Kidney (tissue), 22 donors: ENCODE measurements at places on chromosomes 7 and 10. TPM values are rescaled to one million over a fixed set of nuclear protein-coding genes. Genes with fewer than 3 reads are reported as not detected.

The CCDC71L gene
- 9.4 TPM for polyA plus RNA-seq

The UPK3B gene
- polyA plus RNA-seq, result 0.15 TPM

The TFEC gene
- polyA plus RNA-seq, result 10.0 TPM

The PALD1 gene
- 3.0 TPM for polyA plus RNA-seq

The MEST gene
- polyA plus RNA-seq, result 23.6 TPM

The C10orf67 gene
- 1.1 TPM for polyA plus RNA-seq

The FGL2 gene
- 27.5 TPM for polyA plus RNA-seq

The SEMA3E gene
- polyA plus RNA-seq, result 0.15 TPM

The VSIR gene
- 32.1 TPM for polyA plus RNA-seq

The SFRP5 gene
- polyA plus RNA-seq, result 0.22 TPM

The CTAGE8 gene
- 5.4 TPM for polyA plus RNA-seq

The SOSTDC1 gene
- 13.3 TPM for polyA plus RNA-seq

The TMUB1 gene
- 79.9 TPM for polyA plus RNA-seq

The CYP2W1 gene
- polyA plus RNA-seq, result 0.17 TPM

The AMPH gene
- 1.4 TPM for polyA plus RNA-seq

The LRRN3 gene
- 0.54 TPM for polyA plus RNA-seq

GRCh38 chr7:69844264-69844868 lies 246.1 kb downstream of the AUTS2 start:
- DNase-seq, result no peak

- peak; percentile 76 for DNase-seq
These were observed 254.9 kb downstream of the KIAA1217 start for GRCh38 chr10:24463611-24464426.

DNA sequence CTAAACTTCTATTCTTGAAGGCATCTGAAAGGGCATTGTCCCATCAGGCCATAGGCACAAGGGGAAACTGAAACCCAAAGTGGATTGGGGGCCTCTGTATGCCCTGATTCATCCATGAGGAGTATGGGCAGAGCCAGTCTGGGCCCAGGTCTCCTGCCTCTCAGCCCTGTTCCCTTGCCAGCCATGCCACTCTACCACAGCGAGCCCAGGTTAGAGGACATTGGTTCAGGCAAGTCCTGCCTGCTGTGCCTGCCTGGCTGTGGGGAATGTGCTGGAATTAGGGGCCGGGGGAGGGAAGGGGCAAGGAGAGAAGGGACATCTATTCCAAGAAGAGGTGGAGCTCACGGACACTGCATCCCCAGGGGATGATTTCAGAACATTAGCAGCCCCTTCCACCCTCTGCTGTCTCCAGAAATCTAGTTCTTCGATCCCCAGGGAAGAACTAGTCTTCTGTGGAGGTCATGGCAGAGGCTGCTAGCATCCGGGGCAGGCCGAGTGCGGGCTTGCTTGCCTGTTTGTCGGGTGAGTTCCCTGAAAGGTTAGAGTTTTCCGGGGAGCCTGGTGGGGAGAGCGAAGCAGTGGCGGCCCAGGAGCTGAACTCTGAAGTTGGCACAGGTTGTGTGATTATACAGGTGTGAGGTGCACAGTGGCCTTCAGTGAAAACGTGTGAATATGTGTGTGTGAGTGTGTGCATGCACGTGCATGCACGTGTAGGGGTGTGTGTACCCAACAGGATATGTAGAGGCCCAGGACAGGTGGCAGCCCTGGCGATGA lies 37.8 kb downstream of the TBATA start:
- DNase-seq, result no peak

- no peak for DNase-seq
These were observed 495.9 kb upstream of the POT1 start for GRCh38 chr7:125425506-125425905.

DNA sequence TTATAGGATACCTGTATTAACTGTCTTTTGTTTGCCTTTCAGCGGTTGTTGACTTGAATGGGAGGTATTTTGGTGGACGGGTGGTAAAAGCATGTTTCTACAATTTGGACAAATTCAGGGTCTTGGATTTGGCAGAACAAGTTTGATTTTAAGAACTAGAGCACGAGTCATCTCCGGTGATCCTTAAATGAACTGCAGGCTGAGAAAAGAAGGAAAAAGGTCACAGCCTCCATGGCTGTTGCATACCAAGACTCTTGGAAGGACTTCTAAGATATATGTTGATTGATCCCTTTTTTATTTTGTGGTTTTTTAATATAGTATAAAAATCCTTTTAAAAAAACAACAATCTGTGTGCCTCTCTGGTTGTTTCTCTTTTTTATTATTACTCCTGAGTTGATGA lies 26.6 kb downstream of the RBM17 start:
- no peak for DNase-seq

GRCh38 chr7:66629222-66630062 lies 761 bp downstream of the KCTD7 start:
- no peak for DNase-seq

DNA sequence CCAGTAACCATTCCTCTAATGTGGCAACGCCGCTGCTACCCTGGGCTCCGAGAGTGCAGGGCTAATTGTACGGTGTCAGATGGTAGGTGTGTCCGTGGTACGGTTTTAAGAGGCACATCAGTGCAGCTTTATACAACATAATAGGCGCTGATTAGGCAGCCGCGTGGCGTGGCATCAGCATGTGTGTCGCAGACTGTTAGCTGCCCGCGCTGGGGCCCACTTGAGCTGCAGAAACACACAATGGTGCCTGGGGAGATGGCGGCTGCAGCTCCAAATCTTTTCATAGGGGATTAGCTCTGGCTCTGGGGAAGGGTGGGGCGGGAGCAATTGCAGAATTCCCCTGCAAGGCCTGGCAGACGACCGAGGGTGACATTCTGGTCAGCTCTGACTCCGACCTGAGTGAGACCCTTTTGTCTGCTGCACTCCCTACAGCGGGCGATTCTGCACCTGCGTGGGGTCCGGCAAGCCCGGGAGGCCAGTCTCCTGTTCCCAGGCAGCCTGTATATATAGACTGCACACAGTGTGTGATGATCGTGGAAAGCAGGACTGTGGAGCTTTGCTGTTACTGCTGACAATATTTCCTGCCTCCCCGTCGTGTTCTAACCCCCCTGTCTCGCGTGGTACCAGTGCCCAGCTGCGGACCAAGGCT lies 722.7 kb upstream of the CELF2 start:
- peak; percentile 49 for DNase-seq

DNA sequence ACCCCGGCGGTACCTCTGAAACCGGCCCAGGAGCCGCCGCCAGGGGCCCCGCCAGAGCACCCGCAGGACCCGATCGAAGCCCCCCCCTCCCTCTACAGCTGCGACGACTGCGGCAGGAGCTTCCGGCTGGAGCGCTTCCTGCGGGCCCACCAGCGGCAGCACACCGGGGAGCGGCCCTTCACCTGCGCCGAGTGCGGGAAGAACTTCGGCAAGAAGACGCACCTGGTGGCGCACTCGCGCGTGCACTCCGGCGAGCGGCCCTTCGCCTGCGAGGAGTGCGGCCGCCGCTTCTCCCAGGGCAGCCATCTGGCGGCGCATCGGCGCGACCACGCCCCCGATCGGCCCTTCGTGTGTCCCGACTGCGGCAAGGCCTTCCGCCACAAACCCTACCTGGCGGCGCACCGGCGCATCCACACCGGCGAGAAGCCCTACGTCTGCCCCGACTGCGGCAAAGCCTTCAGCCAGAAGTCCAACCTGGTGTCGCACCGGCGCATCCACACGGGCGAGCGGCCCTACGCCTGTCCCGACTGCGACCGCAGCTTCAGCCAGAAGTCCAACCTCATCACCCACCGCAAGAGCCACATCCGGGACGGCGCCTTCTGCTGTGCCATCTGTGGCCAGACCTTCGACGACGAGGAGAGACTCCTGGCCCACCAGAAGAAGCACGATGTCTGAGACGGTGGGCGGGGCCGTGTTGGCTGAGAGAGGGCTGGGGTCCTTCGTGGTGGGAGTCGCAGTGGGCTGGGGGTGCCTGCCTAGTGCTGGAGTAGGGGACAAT lies 3.8 kb downstream of the REPIN1 start:
- no peak for DNase-seq

DNA sequence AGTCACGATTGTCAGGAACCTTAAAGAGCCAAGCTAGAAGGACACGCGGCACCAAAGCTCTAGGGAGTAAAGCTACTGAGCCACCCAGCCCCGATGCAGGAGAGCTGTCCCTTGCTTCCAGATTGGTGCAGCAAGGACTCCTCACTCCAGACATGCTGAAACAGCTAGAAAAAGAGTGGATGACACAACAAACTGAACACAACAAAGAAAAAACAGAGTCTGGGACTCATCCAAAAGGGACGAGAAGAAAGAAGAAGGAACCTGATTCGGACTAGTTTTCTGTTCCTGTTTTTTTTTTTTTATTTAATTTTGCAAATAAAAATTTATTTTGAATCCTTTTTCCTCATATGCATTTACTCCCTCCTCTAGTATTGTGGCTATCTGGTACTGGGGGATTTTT lies 11.4 kb upstream of the HKDC1 start:
- DNase-seq, result no peak

DNA sequence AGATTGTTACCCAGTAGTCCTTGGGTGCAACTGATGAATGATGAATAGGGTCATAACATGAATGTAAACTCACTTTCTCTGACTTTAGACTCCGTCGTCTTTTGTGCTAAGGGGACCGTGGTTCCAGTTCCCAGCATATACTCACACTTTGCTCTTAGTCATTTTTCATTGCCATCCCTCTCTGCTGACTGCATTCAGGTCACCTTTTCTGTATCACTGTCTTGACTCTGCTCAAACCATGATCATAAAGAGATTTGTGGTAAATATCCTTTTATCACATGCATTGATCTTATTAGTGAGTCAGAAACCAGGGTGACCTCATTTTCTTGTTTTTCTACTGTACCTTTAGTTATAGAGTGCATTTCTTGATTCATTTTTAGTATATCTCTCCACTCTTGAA lies 141.1 kb upstream of the AGR3 start:
- DNase-seq, result no peak

GRCh38 chr10:22874189-22874854 lies 53.5 kb upstream of the ARMC3 start:
- DNase-seq, result no peak

GRCh38 chr10:96536129-96536528 lies 22.4 kb upstream of the TLL2 start:
- DNase-seq, result no peak

DNA sequence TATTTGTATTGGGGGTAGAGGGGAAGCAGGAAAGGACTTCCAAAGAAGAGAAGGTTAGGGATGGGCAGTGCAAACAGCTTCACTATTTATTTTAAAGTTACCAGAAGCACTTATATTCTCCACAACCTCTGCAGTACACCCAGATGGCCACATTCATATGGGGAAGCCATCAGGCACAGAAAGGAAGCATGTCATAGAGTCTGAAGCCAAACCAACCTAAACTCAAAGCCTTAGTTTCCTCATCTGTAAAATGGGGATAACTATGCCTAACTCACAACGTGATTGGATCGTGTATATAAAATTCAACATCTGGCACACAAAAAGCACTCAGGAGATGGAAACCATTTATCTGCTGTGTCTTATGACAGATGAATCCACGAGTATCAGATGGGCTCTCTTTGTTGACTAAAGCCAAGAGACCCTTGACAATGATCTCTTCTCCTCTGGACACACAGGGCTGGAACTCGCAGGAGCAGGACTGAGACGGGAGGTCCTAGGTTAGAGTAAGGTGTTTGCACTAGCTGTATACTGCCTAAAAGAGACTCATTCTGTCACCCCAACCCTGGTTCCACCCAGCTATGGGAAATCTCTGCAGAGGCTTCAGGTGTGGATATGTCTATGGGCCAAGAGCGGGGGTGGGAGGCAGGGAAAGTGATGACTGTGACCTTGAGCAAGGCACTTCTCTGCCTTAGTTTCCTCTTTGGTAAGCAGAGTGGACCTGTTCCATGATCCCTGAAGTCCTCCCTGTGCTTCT lies 1.8 kb downstream of the KIAA1549 start:
- no peak for DNase-seq

GRCh38 chr10:624605-625332 lies 64.7 kb downstream of the DIP2C start:
- DNase-seq, result peak; percentile 70

GRCh38 chr10:100979791-100980272 lies 7.5 kb downstream of the MRPL43 start:
- DNase-seq, result no peak

- no peak for DNase-seq
These were observed 6.9 kb upstream of the BPGM start for GRCh38 chr7:134639683-134640279.

- no peak for DNase-seq
These were observed 60.0 kb downstream of the LYZL1 start for GRCh38 chr10:29348836-29349235.

GRCh38 chr7:9017286-9017685 lies 583.9 kb downstream of the NXPH1 start:
- DNase-seq, result peak; percentile 84

DNA sequence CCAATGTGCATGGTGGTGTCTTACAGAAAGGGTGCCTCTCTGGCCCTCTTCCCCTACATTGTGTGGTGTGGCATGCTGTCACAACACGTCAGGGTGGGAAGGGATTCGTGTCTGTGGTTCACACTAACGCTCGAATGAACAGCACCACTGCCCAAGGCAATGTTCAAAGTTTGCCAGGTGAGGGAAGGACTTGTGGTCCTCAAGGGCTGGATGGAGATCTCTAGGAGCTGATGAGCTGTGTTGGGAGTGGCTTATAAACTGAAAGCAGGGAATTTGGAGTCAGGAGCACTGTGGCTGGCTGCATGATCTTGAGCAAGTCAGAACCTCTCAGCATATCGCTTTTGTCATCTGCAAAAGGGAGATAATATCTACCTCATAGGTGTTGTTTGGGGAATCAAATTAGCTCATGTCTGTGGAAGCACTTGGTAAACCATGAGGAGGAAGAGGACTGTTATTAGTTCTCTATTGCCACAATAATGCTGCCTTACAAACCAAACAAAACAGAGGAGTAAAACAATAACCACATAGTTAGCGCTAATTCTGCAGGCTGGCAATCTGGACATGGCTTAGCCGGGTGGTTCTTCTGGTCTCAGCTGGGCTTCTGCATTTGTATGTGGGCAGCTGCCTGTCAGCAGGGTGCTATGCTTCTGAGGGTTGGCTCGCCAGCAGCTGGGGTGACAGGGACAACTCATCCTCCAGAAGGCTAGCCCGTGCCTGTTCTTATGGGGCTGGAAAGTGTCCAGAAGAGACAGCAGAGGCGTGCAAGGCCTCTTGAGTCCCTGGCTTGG lies 22.9 kb upstream of the C10orf105 start:
- DNase-seq, result no peak

DNA sequence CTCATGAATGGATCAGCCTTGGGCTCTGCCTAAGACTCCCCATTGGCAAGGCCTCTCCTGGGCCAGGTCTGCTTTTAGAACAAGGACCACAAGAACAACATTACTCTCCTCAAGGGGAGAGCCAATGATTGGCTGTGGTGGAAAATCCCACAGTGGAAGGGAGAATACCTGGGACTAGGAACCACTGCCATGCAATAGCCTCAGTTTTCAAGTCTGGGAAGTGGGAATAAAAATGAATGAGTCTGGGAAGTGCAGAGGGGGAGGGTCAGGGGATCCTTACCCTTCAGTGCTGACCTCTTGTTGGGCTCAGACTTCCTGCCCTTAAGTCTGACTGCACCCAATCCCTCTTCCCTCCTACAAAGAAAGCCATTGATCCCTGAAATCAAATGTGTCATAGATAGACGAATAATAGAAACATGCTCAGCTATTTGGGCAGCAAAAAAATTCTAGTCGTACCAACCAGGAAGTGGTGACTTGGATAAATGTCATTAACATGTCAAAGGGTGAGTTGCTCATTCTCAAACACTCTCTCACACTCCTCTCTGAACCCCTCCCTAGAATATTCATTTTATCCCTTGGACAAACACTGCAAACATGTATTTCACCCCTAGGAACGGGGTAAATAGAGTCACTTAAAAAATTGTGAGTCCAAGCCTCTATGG lies 123.6 kb downstream of the SH3PXD2A start:
- DNase-seq, result no peak

GRCh38 chr10:26503911-26504310 lies 65.8 kb downstream of the APBB1IP start:
- DNase-seq, result no peak

- DNase-seq, result no peak
These were observed 694 bp downstream of the COL1A2 start for GRCh38 chr7:94395141-94396036.
